H9 (cell line): ENCODE measurements at places on chromosomes 13 and 19. TPM values are rescaled to one million over a fixed set of nuclear protein-coding genes. Genes with fewer than 3 reads are reported as not detected.

DNA sequence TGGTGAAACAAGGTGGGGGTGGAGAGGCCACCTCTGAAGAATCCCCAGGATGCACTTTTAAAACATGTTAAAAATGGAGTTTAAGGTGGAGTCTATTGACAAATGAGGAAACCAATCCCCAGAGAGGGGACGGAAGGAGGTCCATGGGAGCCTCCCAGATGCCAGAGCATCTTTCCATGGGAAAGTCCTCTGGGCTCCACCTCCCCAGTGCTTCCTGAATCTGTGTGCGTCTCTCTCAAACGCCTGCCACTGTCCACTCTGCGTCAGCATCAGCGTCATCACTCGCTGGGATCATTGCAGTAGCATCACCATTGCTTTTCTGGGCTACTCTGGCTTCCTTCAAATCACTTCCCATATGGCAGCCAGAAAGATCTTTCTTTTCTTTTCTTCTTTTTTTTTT, 6.2 kb downstream of the GPR4 start:
- H3K36me3 ChIP-seq, result no peaks in the 10 kb centered on the region
- H3K27me3 ChIP-seq, result peaks cover 29% of the 10 kb centered on the region
- DNase-seq, result no peak
- no peak overlapping the region for H3K27ac ChIP-seq
- H3K4me3 ChIP-seq, result no peak overlapping the region

GRCh38 chr19:45954156-45954555, 19.5 kb downstream of the NOVA2 start:
- H3K36me3 ChIP-seq, result peaks cover 16% of the 10 kb centered on the region
- no peaks in the 10 kb centered on the region for H3K4me1 ChIP-seq
- no peak for DNase-seq
- H3K27ac ChIP-seq, result no peak overlapping the region
- H3K4me3 ChIP-seq, result no peak overlapping the region
- H3K27me3 ChIP-seq, result no peaks in the 10 kb centered on the region

The ZNF626 gene
- 17.5 and 18.3 TPM in 2 replicates for total RNA-seq

DNA sequence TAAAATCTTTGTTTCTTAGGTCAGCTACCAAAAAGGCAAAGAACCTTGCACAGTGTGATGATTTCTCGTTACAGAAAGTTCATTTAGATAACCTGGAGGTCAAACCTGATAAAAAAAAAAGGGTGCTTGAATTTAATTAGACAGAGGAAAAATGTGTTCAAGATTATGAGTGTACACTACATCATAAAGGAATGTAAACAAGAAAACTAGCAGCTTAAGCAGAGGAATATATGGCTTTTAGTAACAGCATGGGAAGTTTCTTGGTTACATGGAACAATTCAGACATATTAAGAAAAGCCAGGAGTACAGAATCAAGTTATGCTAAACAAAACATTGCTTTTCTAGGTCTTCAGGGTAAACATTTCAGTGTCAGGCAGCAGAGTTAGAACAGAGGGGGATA, 32.9 kb downstream of the ING1 start:
- H3K4me1 ChIP-seq, result 0 out of 2 replicates have a peak, but pooled peaks cover 2% of the 10 kb centered on the region
- H3K36me3 ChIP-seq, result peaks cover 30% of the 10 kb centered on the region
- H3K27me3 ChIP-seq, result no peaks in the 10 kb centered on the region
- H3K4me3 ChIP-seq, result no peak overlapping the region

- no peaks in the 10 kb centered on the region for H3K27me3 ChIP-seq
- peaks cover 7% of the 10 kb centered on the region; the same call in 1 of the 2 replicates for H3K4me1 ChIP-seq
- peak; percentile 77 for DNase-seq
- H3K4me3 ChIP-seq, result peak within 1 kb of the TSS; percentile 67
These were observed at the start of gene LRFN3 for GRCh38 chr19:35935911-35936737. Gene LRFN3 (plus strand): TSS chr19:35936374. CDS start chr19:35939426, 3,052 bp downstream.

GRCh38 chr13:101556676-101557123, 104.2 kb downstream of the ITGBL1 start:
- H3K27ac ChIP-seq, result no peak overlapping the region
- no peaks in the 10 kb centered on the region for H3K4me1 ChIP-seq

The TMEM150B gene
- 0.63 TPM in 1 of 2 replicates, not detected in the other for total RNA-seq

The NLRP11 gene
- total RNA-seq, result not detected in 2 replicates

DNA sequence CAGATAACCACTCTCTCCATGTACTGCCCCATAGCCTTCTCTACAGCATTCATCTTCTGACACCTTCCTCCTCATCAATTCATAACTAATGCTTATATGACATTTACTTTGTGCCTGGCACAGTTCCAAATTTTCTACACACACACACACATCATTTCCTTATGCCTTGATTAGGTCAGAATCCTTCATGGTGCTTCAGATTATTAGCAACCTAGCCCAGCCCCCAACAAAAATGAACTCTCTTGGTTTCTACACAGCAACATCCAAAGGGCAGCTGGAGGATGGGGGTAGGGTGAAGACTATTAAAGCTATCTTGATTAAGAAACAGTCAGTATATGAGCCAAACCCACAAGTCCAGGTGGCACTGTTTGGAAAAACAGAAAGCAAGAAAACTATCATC, 3.7 kb downstream of the RUBCNL start:
- no peaks in the 10 kb centered on the region for H3K36me3 ChIP-seq
- no peak for DNase-seq
- H3K27ac ChIP-seq, result no peak overlapping the region
- peaks cover 2% of the 10 kb centered on the region for H3K4me1 ChIP-seq

DNA sequence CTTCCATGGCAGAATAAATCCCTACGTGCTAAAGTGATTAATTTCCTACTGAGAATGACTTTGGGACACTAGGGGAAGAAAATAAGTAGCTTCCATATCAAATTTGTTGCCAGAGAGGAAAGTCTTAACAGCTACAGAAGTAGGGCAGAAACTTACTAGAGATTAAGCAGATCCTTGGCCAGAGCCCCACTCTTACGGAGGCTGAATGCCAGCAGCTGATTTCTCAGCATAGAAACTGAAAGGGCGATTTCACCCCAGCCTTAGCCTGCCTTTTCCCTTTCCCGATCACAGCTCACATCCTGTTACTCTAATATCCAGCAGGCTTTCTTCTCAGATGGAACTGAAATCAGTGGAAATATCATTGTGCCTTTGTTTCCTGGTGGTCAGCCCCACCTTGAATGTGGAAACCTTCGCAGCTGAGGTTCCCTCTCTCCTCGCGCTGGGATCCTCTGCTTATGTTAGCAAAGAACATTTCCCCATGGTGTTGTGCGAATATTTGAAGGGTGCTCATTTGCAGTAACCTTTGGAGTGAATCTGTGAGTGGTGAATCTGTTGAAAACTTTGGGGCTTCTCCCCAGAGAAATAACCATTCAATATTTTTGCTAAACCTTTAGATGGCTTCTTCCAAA, 8.4 kb downstream of the FAM124A start:
- no peaks in the 10 kb centered on the region for H3K27me3 ChIP-seq
- peaks cover 53% of the 10 kb centered on the region for H3K36me3 ChIP-seq
- no peak overlapping the region for H3K27ac ChIP-seq
- no peak overlapping the region for H3K4me3 ChIP-seq
- peak; percentile 18 for DNase-seq

- H3K4me3 ChIP-seq, result no peak overlapping the region
- DNase-seq, result peak; percentile 35
- no peak overlapping the region for H3K27ac ChIP-seq
- no peaks in the 10 kb centered on the region for H3K27me3 ChIP-seq
- H3K36me3 ChIP-seq, result no peaks in the 10 kb centered on the region
- peaks cover 2% of the 10 kb centered on the region; the same call in 1 of the 2 replicates for H3K4me1 ChIP-seq
These were observed 110.0 kb upstream of the SOX21 start for GRCh38 chr13:94822356-94822755.

GRCh38 chr13:95355494-95355893, 54.2 kb upstream of the ABCC4 start:
- no peak overlapping the region for H3K4me3 ChIP-seq
- H3K27ac ChIP-seq, result no peak overlapping the region
- H3K36me3 ChIP-seq, result peaks cover 4% of the 10 kb centered on the region; the same call in 1 of the 2 replicates
- H3K27me3 ChIP-seq, result no peaks in the 10 kb centered on the region
- no peaks in the 10 kb centered on the region for H3K4me1 ChIP-seq
- DNase-seq, result no peak

DNA sequence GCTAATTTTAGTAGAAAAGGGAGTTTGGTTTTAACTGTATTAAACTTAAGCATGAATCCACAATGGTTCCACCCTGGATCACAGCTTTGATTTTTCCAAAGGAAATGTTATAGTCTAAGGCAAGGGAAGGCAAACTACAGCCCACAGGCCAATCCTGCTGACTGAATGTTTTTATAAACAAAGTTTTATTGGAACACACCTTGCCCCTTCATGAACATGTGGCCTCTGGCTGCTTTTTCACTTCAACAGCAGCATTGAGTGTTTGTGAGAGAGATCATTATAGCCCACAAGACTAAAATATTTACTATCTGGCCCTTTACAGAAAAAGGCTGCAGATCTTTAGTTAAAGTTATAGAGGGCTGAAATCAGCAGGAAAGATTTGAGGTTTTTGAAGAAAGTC, 198.7 kb downstream of the IRS2 start:
- no peak for DNase-seq
- no peaks in the 10 kb centered on the region for H3K27me3 ChIP-seq
- H3K4me1 ChIP-seq, result no peaks in the 10 kb centered on the region; the same call in 1 of the 2 replicates
- H3K4me3 ChIP-seq, result no peak overlapping the region
- H3K27ac ChIP-seq, result no peak overlapping the region
- H3K36me3 ChIP-seq, result no peaks in the 10 kb centered on the region

DNA sequence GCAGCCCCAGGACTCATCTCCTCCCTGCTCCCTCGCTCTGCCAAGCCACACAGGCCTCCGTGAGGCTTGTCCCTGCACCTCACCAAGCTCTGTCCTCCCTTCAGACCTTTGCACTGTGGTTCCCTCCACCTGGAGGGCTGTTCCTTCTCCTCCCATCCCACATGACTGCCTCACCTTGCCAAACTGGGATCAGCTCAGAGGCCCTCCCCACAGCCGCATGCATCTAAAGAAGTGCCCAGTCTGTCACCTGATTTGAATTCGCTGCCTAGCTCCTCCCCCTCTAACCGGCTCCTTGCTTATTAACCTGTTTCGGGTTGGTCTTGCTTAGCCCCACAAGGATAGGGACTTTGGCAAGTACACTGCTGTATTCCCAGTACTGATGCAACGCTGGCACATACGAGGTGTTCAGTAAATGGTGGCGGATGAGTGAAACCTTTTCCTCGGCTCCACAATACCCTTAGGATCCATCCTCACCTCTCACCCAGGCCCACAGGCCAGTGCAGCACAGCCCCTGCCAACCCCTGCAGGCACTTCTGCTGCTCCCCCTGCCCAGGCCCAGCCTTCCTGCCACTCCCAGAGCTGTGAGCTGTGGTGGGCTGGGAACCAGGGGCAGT, 4.4 kb downstream of the AKT2 start:
- H3K27me3 ChIP-seq, result no peaks in the 10 kb centered on the region
- H3K36me3 ChIP-seq, result no peaks in the 10 kb centered on the region; the same call in 2 of the 3 replicates
- no peaks in the 10 kb centered on the region; the same call in 1 of the 2 replicates for H3K4me1 ChIP-seq
- no peak overlapping the region for H3K27ac ChIP-seq
- DNase-seq, result peak; percentile 61

GRCh38 chr13:106738186-106738678, 170.3 kb upstream of the ARGLU1 start:
- H3K4me3 ChIP-seq, result no peak overlapping the region
- H3K27ac ChIP-seq, result no peak overlapping the region
- H3K4me1 ChIP-seq, result no peaks in the 10 kb centered on the region

DNA sequence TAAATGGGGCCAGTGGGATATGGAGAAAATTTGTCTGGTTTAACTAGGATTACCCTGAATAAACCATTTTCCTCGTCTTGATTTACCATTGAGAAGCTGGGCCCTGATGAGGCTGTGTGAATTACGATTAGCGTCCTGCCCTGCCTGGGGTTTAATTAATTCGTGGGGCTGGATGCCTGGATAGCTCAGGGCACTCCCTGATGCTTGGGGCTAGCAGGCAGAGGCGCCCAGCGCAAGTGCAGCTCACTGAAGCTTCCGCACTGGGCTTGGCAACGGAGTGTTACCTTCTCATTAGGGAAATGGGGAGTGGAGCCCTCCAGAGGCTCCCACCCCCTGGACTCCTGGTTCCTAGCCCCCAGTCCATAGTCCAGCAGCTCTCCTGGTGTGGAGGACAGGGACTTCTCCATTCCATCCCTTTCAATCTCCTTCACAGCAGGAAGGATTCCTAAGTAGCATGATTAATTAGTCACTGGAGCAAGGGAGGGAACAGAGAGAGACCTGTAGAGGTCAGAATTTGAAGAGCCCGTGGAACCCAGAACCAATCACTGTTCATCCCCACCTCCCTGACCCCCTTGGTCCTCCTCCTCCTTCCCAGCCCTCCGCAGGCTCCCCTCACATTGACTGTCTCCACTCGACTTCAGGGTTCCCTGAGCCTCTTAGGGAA, 107.2 kb downstream of the UQCRFS1 start:
- no peaks in the 10 kb centered on the region for H3K36me3 ChIP-seq
- DNase-seq, result peak; percentile 33
- no peaks in the 10 kb centered on the region; the same call in 1 of the 2 replicates for H3K27me3 ChIP-seq

The SHISA7 gene
- total RNA-seq, result 0.31 TPM in 2 replicates

DNA sequence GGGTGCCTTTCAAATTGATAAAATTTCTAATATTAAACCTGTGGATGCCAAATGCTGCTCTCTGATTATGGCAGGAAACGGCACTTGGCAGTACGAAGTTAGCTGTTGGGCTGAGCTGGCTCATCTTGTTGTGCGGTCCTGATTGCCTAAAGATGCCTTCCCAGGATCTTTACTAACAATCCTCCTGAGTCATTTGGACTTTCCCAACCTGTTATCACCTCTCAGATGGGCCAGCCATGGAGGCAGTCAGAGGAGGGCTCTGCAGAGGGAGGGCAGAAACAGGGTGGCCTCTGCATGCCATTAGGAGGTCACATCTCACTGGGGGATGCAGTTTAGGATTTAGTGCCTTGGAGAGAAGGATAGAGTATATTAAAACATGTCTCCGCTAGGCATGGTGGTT, 27.3 kb downstream of the ALOX5AP start:
- no peak overlapping the region for H3K4me3 ChIP-seq
- H3K27ac ChIP-seq, result no peak overlapping the region
- H3K36me3 ChIP-seq, result no peaks in the 10 kb centered on the region
- no peaks in the 10 kb centered on the region for H3K4me1 ChIP-seq
- DNase-seq, result no peak

DNA sequence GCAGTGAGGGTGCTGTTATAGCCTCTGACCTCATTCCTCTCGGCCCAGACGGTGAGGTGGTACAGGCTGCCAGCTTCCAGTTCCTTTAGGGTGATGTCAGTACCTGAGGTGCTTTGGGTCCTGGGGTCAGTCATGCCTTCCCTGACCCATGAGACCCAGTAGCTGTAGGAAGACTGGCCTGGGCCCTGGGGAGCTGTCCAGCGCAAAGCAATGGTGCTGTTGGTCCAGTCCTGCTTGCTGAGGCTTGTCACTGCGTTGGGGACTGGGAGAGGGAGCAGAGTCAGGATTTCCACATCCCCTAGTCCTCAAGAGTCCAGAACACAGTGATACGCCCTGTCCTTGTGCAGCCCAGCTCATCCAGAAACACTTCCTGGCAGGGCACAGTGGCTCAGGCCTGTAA, 10.7 kb downstream of the PTPRH start:
- DNase-seq, result no peak
- no peaks in the 10 kb centered on the region for H3K36me3 ChIP-seq
- H3K27me3 ChIP-seq, result no peaks in the 10 kb centered on the region
- H3K27ac ChIP-seq, result no peak overlapping the region
- no peaks in the 10 kb centered on the region for H3K4me1 ChIP-seq

The LRFN3 gene
- total RNA-seq, result 18.4 and 20.5 TPM in 2 replicates

The FOXA3 gene
- total RNA-seq, result 22.2 and 24.9 TPM in 2 replicates

The ACP7 gene
- 0.15 and 0.18 TPM in 2 replicates for total RNA-seq

- H3K36me3 ChIP-seq, result peaks cover 28% of the 10 kb centered on the region
- H3K27ac ChIP-seq, result no peak overlapping the region
- H3K4me1 ChIP-seq, result no peaks in the 10 kb centered on the region
- H3K4me3 ChIP-seq, result peak overlapping the region; percentile 95
These were observed 591 bp downstream of the DOHH start for GRCh38 chr19:3499738-3500428.
